ENCODE measurements at places on chromosomes 1 and 21.
A peak's percentile ranks its signal among the peaks of the same experiment; 100 is the strongest.

DNA sequence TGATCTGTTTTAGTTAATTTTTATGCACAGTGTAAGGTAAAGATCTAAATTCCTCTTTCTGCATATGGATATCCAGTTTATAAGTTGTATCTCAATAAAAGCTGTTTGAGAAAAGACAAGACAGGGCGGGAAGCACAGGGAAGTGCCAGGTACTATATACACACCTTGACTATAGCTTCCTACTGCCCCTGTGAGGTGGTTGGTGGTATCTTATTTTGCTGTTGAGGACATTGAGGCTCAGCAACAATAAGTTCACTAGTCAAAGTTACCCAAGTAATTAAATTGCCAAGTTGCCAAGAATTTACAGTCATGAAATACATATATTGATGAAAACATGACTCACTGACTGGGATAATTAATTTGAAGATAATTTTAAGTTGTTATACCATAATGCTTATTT is 109.1 kb downstream of the CD247 start:
- DNase-seq, result no peak

GRCh38 chr1:83860490-83861221 is 138.3 kb downstream of the TTLL7 start:
- DNase-seq, result peak; percentile 72

GRCh38 chr1:118503752-118504151 is 318.7 kb upstream of the SPAG17 start:
- DNase-seq, result no peak

GRCh38 chr1:178046591-178047270 is 47.2 kb upstream of the RASAL2 start:
- no peak for DNase-seq

- no peak for DNase-seq
Measured at GRCh38 chr1:110533230-110533629, 14.3 kb upstream of the KCNA10 start.

- no peak for DNase-seq
Measured at GRCh38 chr1:214455971-214456867, 95.2 kb downstream of the PTPN14 start.

DNA sequence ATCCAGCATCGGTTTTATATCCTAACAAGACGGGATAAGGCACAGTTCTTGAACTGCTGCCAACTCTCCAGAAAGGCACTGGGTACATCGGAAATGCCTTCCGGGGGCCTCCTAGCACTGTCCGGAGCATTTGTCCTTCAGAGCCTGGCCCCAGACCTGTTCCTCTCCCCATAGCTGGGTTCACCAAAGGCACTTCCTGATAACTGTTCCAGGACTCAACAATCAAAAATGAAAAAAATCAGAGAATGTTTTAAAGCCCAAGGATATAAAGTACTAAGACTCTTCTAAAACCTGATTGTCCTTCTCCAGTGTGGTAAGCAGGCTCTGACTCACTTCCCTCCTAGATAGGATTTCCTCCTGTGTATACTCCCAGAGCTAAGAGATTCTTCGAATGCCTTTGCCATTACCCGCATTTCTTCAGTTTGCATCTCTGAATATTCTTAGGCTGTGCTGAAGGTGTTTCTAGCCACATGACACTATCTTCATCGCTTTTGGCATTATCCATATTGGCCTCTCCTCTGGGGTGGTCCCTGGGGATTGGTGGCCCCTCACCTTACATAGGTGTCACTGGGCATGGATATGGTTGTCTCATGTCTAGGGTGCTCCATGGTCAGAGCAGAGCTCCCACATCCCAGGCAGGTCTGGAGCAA is 112.9 kb downstream of the ZBTB18 start:
- no peak for DNase-seq

DNA sequence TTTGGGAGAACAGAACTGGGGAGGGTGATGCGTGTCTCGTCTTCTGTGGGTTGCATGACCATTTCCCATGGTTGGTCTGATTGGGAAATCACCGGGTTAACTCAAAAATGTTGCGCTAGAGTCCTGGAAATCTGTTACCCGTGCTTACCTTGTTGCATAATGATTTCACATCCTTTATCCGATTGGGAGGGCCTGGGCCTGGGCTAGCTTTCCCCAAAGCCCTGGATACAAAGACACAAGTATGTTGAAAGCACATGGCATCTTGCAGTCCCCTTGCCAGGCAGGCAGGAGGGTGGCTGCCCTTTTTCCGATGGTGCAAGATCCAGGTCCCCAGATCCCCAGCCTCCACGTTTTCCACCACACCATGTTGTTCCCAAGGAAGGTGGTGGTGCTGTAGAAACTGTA is 582 bp downstream of the TRPM2 start:
- DNase-seq, result no peak

DNA sequence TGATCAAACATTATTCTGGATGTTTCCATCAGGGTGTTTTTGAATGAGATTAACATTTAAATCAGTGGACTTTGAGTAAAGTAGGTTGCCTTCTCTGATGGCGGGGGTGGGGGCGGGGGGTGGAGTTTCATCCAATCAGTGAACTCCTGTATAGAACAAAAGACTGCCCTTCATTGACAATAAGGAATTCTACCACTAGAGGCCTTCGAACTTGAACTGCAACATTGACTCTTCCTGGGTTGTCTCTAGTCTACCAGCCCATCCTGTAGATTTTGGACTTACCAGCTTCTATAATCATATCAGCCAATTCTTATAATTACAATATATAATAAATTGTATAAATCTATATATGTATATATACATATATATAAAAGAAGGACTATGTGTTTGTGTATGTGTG is 520.4 kb upstream of the CXADR start:
- DNase-seq, result no peak

DNA sequence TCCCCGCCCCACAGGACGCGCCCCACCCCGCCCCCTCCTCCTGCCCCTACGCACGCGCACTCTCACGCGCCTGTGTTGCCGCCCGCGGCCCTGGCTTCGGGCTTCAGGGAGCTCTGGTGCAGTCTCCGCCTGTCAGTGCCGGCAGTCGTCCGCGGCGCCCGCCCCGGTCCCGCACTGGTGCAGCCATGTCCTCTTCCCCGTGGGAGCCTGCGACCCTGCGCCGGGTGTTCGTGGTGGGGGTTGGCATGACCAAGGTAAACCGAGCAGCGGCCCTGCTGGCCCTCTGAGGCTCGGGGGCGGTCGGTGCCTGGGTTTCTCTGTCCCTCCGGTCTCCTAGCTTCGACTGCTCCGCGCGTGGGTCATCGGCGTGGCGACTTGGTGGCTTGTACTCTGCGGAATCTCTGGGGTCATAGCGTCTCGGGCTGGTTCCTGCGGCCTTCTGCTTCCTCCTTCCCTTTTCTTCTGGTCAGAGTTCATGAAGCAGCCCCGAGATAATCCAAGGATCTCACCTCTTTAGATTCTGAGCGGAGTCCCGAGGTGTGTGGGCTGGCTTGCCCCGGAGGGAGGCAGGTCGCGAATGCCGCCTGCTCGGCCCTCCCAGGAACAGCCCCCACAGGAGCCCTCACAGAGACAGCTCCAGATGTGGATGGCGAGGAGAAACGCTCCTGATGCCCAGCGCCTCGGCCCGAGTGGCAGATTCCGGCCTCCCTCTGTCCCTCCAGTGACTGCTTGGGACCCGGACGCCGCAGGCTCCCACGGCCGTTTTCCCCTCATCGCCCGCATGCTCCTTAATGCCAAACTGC is at the start of gene SCP2:
SCP2 (plus strand) TSS at position 65 of the 803 bp plus-strand sequence; CDS start at position 186, 121 bp downstream.
- DNase-seq, result peak; percentile 80

DNA sequence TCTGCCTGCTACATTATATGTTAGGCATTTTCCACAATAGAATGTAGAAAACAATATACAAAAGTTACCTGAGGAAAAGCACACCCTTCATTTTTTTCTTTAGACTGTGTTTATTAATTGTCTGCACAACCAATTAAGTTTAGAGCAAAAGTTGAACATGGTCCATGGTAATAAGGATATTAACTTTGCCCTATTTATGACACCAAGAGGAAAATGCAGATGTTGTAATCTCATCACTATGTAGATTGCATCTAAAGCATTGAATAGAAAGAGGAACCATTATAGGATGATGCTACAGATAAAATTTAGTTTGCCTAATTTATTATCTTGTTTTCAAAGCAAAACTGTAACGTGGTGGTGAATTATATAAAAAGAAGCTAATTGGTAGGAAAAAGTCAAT is 59.7 kb upstream of the IGSF5 start:
- DNase-seq, result no peak

GRCh38 chr1:110872745-110873720 is at the start of gene CD53:
CD53 (plus strand) TSS chr1:110873148; CDS start chr1:110891409, 18,261 bp downstream.
- peak; percentile 88 for DNase-seq
